ENCODE measurements at places on chromosomes 16 and 17.
A peak's percentile ranks its signal among the peaks of the same experiment; 100 is the strongest.

- DNase-seq, result no peak
Observed at GRCh38 chr17:74757502-74757901, 9.1 kb downstream of the NHERF1 start.

- no peak for DNase-seq
Observed at GRCh38 chr16:23428351-23428750, 24.6 kb downstream of the COG7 start.

GRCh38 chr17:10171581-10171981, 26.8 kb downstream of the GAS7 start:
- no peak for DNase-seq

GRCh38 chr16:48526058-48526957, 83.7 kb downstream of the N4BP1 start:
- peak; percentile 37 for DNase-seq

Data from activated naive CD4-positive, alpha-beta T cell treated with anti-CD3 and anti-CD28 coated beads, Interleukin-2, amount 50 U/mL, for 16 hours (primary cell).